Foreskin keratinocyte (primary cell): ENCODE measurements at places on chromosomes 6 and 20. TPM values are rescaled to one million over a fixed set of nuclear protein-coding genes. Genes with fewer than 3 reads are reported as not detected.
A peak's percentile ranks its signal among the peaks of the same experiment; 100 is the strongest.

The CYP24A1 gene
- 1.4 and 2.3 TPM in 2 replicates for total RNA-seq

DNA sequence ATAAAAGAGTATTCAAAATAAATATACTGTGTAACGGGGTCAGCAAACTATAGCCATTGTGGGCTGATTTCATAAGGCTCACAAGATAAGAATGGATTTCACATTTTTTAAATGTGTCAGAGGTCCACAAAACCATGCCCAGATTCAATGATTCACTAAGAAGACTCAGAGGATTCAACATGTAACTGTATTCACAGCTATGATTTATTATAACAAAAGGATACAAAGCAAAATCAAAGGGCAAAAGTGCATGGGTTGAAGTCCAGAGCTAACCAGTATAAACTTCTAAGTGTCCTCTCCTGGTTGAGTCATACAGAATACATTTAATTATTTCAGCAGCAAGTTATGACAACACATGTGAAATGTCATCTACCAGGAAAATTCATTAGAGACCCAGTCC is 49.2 kb downstream of the TBC1D32 start:
- peak; percentile 34 for DNase-seq

DNA sequence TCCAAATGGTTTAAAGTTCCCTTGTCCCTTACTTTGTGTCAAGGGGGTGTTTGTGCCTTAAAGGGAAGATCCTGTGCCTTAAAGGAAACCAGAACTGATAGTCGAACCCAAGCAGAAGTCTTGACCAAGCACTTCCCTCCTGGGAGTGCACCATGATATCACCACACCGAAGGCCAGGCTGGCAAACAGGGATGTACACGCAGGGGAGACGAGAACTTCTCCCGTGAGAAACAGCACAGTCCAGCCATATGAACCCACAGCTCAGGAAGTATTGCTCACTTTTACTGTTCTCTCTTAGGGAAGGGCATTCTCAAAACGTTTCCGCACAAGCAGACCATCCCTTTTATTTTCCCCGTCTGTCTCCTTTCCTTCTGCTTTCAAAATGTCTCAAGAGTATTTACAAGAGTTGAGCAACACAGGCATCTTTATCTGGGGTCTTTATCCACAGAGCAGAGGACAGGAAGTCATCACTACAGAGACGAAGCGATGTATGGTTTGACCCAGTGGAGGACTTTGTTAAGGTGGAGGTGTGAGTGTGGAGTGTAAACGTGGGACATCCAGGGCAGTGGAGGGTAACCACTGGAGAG is 12.8 kb upstream of the SERPINB1 start:
- DNase-seq = no peak

The PRSS35 gene
- not detected in 2 replicates for total RNA-seq

DNA sequence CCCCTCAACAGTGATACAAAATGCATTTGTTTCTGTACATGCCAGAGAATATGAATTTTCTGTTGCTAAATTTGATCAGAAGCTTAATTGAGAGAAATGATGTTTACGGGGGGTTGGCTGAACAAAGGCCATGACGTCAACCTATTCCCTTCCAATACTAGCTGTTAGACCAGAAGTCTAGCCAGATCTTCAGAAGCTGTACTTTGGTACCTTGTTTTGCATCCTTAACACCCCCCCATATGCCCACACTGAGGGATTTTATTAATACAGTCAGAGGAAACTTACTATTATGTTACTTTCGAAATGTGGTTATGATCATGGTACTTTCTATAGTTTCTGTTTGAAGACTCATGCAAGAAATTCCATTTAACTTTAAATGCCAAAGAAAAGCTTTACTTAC is 3.1 kb downstream of the NCOA7 start:
- DNase-seq = no peak

- DNase-seq = no peak
Measured at GRCh38 chr6:133242637-133243585, 1.8 kb downstream of the EYA4 start.
